NCI-H1436 (cell line): ENCODE measurements at places on chromosomes 5 and 9.

DNA sequence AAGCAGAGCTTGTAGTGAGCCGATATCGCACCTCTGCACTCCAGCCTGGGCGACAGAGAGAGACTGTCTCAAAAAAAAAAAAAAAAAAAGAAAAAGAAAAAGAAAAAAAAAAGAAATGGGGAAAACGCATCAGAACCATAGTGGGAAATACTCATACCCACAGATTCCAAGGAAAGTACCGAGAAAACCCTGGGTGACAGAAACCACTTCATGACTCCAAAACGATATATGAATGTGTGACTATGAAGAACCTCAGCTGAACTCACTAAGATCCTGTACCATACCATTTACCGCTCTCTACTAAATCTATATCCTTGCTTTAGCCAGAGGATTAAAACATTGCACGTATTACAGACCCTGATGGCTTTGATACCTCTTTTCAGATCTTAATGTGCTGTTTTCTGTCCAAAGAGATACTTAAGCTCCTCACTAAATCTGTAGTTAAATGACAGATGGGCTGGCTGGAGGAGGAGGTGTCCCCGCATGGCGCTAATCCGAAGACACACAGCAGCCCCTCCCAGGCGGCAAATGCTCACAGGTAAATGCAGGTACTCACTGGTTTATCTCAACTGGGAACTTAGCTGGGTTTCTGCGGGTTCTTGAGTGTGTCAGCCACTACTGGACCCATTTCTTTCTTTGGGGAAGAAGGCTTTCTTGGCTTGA, 2.8 kb downstream of the LPCAT1 start:
- DNase-seq = no peak

DNA sequence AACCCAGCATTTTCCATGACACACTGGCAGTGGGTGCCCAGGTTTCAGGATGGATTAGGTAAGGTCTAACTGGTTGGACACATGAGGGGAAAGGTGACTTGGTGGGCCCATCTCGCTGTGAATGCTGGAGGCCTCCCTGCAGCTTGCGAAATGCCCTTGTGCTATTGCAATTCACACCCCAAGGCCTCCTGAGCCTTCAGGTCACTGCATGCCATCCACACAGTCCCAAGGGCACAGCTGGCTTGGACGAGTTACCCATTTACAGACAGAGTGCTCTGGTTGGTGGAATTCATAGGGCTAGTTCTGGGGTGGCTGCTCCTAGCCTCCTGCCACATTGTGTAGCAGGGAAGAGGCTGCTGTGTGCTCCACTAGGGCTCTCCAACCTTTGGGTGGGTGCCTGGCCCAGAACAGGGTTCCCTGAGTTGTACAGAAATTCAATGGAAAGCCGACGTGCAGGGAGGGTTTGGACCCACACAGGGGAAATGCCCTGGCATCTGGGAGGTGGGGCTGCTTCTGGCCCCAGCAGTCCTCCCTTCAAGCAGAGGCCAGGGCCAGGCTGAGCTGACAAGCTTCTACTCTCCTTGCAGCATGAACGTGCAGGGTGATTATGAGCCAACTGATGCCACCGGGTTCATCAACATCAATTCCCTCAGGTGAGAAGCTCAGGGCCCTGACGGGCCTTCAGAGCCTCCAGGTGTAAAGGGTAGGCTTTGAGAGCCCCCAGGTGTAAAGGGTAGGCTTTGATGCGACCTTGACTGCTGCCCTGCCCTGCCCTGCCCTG, 54.3 kb downstream of the ASS1 start:
- no peak for DNase-seq

DNA sequence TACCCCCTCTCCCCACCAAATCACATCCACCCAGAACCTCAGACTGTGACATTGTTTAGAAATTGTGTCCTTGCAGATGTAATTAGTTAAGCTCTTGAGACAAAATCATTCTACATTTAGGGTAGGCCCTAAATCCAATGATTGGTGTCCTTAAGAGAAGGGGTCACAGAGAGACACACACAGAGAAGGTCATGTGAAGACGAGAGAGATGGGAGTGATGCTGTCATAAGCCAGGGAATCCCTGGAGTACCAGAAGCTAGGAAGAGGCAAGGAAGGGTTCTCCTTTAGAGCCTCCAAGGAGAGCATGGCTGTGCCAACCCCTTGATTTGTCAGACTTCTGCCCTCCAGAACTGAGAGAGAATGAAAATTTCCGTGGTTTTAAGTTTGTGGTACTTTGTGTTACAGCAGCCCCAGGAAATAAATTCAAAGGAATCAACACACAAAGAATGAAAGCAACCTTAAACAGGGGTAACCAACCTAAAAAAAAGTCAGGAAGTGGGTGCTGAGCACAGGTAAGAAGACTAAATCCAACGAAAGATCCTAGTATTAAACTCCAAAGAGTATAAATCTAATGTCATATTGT, 33.6 kb downstream of the TIMD4 start:
- no peak for DNase-seq

DNA sequence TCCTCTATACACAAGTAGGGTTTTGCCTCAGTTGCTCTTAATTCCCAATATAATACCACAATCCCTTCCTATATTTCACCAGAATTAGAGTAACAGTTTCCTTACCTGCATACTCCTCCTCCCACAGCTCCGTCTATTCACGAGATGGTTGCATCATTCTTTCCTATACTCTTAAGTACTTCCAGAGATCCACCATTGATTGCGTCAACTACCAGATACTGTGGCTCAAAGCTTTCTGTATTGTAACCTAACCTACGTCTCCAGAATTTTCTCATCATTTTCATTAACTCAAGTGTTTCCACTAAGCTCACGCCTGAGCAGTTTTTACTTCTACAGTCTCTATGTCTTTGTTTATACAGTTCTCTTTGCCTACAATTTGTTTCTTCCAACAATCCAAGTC, 31.2 kb upstream of the MINAR2 start:
- DNase-seq = no peak

GRCh38 chr5:11797132-11797531, 107.1 kb downstream of the CTNND2 start:
- DNase-seq = no peak

DNA sequence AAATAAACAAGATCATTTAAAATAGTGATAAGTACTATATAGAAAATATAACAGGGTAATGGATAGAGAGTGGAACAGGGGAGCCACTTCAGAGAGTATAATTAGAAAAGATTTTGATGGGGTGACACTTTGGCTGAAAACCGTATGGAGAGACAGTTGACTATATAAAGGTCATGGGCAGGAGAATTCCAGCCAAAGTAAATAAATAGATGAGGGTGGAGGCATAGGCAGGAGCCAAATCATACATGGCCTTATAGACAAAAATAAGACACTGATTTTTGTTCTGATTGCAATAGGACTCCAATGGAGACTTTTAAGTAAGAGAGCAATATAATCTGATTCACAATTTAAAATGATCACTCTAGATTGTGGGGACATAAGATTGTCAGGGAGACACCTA, 37.5 kb upstream of the NUDT12 start:
- no peak for DNase-seq

- no peak for DNase-seq
Observed at GRCh38 chr9:27847818-27848217, 274.5 kb upstream of the C9orf72 start.

- DNase-seq = no peak
Observed at GRCh38 chr9:88835038-88835466, 156.2 kb upstream of the S1PR3 start.

DNA sequence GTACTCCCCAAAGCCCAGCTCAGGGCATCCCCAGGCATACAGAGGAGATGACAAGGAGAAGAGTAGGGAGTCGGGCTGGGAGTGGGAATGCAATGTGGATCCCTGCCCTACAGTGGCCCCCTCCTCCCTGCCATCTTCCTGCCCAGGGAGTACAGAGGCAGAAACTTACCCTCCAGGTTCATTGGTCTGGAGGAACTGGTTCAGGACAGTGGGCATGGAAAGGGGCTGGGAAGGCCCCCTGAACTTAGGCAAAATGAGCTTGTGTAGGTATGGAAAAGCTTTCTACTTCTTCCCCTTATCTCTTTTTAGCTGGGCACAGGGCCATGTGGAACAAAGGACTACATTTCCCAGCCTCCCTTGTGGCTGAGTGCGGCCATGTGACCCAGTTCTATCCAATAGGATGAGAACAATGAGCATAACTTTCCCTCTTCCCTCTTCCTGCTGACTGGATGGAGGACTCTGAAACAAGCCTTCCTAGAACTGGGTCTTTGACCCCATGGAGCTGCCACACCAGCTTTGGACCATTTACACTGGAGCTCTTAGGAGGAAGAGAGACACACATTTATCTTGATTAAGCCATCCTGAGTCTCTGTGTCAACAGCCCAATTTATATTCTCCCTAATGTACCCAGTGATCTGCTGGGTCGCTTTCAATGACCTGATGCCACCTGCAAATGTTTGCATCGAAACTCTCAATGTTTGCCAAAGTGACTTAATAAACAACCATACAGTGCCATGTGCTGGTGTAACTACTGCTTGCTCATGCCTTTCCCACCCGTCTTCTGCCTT, 25.0 kb upstream of the HMCN2 start:
- peak; percentile 25 for DNase-seq

- no peak for DNase-seq
Observed at GRCh38 chr5:71454913-71455312, 538 bp upstream of the BDP1 start.

DNA sequence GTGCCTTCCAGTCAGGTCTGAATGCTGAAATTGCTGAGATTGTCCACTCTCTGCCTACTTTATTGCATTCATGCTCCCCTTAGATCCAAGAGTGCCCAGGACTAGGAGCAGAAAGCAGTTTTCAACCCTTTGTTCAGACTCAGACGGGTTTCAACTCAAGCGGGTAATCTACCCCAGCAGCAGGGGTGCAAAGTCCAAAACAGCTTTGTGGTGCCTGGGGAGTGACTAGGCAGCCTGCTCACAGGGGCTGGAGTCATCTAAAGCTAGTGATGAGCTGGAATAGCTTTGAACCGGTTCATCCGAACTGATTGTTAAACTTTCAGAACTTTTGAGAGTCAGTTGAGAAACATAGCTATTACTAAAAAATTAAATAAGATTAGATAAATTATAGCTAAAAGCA, 71.0 kb upstream of the IQGAP2 start:
- DNase-seq = no peak

- DNase-seq = no peak
Observed at GRCh38 chr9:131419716-131420115, 25.8 kb downstream of the PRRC2B start.

GRCh38 chr5:113058269-113058668, 81.7 kb downstream of the DCP2 start:
- no peak for DNase-seq

DNA sequence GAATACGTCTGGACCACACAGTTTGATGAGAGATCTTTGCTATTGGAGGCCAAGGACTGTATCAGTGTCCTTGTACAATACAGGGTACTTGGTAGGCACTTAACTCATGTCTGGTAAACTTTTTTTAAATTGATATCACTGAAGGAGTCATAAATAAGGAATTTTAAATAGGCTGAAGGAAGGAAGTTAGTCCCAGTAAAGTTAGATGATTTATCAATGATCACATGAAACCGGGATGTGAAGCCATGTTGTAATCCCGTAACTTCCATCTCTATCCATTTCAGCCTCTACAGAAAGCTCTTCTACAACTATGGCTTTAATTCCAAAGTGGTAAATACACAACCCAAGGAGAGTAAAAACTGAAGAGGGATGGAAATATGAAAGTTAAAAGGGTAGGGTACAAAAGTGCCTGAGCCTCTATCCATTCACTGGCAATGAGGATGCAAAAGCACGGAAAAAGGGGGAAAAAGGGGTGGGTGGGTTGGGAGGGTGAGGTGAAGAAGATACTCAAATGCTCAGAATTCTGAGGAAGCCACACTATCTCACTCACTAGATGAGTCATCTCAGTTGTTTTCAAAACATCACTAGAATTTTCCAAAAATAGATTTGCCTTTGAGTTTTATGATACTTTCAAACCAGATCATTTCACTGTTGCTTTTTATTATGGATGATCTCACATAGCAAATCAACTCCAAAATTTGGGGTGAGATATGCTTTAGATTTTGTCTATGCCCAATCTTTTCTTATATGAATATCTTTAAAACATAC, 1053.5 kb downstream of the NR2F1-AS1 start:
- DNase-seq = no peak

- DNase-seq = no peak
Observed at GRCh38 chr9:84822589-84823233, 153.2 kb downstream of the NTRK2 start.

DNA sequence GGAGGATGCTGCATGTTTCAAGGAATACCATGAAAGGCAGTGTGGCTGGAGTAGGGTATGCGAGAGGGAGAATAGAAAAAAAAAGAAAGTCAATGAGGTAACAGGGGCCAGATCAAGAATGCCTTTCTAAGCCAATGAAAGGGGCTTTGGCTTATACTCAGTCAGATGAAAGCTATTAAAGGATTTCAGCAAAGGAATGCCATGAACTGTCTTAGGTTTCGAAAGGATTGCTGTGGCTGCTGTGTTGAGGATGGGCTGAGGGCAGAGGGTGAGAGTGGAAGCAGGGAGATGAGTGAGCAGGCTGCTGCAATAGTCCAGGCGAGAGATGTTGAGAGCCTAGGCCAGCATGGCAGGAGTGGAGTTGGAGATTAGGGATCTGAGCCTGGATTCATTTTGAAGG, 135.4 kb upstream of the CKMT2 start:
- DNase-seq = no peak

DNA sequence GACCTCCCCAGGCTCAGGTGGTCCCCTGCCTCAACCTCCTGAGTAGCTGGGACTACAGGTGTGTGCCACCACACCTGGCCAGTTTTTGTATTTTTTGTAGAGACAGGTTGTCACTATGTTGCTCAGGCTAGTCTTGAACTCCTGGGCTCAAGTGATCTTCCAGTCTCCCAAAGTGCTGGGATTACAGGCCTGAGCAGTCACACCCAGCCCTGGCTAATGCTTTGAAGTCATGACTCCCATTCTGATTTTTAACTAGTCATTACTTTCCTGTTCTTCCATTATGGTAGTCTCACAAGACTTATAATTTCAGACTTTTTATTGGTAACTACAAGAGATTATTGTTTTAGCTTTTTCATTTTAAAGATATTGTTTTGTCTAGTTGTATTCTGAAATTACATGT, 26.3 kb downstream of the UBAP1 start:
- no peak for DNase-seq

DNA sequence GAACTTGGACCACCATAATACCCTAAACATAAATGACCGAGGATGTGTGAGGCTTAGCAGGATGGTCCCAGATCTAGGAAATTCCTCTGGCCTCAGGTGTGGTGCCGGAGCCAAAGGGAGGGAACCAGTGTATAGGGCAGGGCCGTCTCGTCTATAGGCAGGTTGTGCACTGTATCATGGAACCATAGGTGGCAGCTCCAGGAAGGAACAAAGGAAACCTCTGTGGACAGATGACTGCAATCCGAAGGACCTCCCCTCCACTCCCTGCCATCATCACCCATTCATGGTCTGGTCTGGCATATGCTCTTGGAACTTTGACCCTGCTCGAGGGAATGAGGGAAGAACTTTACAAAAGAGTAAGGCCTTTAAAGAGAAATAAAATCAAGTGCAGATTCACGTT, 2.9 kb upstream of the MACIR start:
- DNase-seq = no peak
